ENCODE measurements at places on chromosomes 4 and X.

DNA sequence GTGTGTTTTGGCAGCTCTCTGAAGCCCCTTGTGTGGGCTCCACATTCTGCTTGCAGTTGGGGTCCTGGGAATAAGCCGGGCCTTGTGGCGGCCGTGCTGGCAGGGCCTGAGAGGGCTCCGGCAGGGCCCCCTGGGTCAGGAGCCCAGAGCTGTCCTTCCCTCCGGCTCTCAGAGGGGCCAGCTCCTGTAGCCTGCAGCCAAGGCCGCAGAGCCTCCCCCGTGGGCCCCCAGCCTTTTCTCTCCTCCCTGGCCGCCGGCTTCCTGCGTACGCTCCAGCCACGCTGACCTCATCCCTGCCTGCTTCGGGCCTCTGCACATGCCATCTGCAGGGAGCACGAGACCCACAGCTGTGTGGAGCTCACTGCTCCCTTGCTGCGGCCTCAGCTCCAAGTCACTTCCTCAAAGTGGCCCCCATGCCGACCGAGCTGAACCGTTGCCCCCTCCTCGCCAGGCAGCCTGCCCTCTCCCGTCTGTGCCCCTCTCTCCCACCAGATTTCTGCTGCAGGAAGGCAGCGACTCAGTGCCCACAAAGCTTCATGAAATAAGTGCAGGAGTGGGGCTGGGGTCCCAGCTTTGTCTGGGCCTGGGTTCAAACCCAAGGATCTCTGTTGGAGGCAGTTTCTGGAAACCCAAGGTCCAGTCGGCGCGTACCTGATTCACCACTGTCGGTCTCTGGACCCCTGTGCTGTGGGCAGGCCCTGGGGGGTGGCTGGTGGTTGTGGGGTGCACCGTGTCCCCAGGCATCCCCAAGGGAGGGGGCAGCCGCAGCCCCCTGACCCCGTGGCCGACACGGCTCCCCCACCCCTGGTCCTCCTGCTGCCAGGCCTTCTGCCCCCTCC is 57.1 kb upstream of the NKX1-1 start:
- no peak for ATAC-seq

DNA sequence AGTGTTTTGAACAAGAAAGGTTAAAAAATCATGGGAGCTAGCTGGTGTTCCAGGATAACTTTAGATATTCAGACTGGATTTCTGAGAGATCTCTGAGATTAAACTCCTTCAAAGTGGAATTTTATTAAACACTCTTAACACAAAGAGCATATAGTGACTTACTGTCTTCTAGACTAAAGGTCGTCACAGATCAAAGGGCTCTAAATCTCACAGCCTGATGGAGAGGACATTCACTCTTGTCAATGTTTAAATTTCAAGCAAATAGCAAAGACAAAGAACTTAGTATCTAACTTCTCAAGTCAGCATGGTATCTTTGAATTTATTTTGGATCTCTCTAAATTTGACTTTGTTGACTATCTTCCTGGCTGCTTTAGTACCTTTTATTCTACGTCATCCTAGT is 53.7 kb upstream of the NUDT6 start:
- no peak for ATAC-seq

GRCh38 chr4:145404761-145405160 is 76.9 kb upstream of the SMAD1 start:
- no peak for ATAC-seq

DNA sequence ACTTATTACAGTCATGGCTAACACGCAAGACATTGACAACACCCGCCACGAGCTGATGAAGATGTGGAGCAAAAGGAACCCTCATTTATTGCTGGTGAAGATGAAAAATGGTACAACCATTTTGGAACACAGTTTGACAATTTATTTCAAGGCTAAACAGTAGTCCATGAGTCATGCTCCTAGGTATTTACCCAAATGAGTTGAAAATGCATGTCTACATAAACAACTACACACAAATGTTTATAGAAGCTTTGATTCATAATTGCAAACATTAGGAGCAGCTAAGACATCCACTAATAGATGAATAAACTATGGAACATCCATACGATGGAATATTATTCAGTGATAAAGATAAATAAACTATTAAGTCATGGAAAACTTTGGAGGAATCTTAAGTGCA is 580.1 kb downstream of the RAPGEF2 start:
- ATAC-seq = no peak

GRCh38 chr4:36088542-36088941 is 155.8 kb downstream of the ARAP2 start:
- ATAC-seq = no peak

- peak; percentile 92 for ATAC-seq
Measured at GRCh38 chr4:153684182-153684970, at the start of gene TLR2. Gene TLR2, plus strand, starts transcription at chr4:153684280. Its CDS starts 18,628 bp downstream, at chr4:153702908.

GRCh38 chr4:127604949-127605709 is 27.6 kb upstream of the INTU start:
- no peak for ATAC-seq
